Anterior cingulate cortex (tissue), 58 donors: ENCODE measurements at places on chromosomes 5 and 9.
A peak's percentile ranks its signal among the peaks of the same experiment; 100 is the strongest.

- no peak for DNase-seq
These were observed 951.9 kb upstream of the DMAC1 start for GRCh38 chr9:8751406-8751930.

DNA sequence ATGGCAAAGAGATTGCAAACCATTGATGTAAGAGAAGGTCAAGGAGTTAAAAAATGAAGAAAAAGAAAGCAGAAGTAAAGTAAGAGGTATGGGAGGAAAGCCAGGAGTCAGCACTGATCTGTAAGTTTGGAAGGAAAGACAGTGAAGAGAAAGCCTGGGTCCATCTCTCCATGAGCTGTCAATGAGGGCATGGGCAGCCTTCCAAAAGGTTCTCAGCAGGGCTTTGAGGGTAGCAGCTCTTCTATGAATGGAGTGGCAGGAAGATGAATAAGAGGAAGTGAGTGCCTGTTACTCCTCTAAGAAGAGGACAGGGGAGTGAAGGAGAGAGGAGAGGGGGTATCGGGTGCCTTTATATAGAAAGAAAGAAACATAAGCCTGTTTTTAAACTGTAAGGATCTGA, 97.1 kb downstream of the ADCY2 start:
- no peak for DNase-seq

GRCh38 chr9:19441730-19442129, 32.9 kb downstream of the ACER2 start:
- DNase-seq, result no peak

GRCh38 chr5:150601491-150602345, 38.7 kb upstream of the SYNPO start:
- DNase-seq, result no peak

DNA sequence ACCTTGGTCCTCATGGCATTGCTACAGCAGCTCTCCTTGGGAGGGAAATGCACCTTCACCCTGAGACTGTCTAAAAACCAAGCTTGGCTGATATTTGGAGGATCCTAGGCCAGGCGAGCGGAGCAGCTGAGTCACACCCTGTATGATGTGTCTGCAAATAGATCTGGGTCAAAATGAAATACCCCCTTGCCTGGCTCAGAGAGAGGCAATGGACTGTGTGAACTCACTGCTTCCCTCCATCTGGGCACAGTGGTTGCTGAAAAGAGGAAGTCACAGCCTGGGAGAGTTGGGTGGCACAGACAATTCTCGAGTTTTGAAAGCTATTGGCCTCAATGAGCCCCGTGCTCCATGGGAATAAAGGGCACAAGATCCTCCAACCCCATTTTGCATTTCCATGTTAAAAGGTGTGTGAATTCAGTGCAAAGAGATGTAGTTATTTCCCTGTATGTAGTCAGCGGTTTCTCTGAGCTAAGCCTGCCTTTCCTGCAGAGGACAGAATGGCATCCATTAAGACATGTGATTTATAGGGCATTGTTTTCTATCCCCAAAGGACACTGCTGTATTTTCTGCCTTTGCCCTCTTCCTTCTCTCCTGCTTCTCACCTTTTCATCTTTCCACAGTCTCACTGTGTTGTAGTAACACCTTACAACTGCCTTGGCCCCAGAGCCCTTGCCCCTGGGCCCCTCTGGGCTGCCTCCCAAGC, 177.2 kb downstream of the GADD45G start:
- DNase-seq, result no peak

- peak; percentile 17 for DNase-seq
These were observed 732 bp downstream of the MARCHF11 start for GRCh38 chr5:16178745-16179372.

GRCh38 chr5:43400082-43400481, 12.1 kb downstream of the CCL28 start:
- DNase-seq, result no peak

DNA sequence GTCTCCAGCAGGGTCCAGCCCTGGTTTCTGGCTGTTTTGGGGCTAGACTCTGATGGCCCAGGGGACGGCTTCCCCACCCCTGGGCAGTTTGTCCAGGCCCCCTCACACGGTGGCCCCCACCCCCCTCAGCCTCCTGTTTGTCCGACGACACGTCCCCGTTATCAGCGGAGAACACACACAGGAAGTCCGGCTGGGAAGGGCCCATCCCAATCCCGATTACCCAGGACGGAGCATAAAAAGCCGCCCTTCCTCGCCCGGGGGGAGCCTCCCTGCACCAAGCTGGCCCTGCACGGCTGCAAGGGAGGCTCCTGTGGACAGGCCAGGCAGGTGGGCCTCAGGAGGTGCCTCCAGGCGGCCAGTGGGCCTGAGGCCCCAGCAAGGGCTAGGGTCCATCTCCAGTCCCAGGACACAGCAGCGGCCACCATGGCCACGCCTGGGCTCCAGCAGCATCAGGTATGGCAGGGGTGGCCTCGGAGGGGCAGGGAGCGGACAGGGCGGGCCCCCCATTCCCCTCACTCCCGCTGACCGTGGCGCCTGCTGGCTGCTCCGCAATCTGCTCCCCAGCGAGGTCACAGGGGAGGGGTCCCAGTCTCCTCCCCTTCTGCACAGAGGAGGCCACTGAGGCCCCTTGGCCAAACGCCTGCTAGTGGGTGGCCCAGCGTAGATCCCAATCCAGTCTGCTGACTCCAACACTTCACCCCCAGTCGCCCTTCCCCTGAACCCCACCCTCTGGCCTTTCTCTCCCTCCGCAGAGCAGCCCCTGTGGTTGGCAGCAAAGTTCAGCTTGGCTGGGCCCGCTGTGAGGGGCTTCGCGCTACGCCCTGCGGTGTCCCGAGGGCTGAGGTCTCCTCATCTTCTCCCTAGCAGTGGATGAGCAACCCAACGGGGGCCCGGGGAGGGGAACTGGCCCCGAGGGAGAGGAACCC, at the start of gene EGFL7:
Gene EGFL7 (plus strand): TSS at position 261 of the 926 bp plus-strand sequence. CDS start 5,367 bp downstream, outside the sequence.
- DNase-seq, result no peak

- no peak for DNase-seq
These were observed 18.1 kb upstream of the RGMB start for GRCh38 chr5:98755406-98755805.

DNA sequence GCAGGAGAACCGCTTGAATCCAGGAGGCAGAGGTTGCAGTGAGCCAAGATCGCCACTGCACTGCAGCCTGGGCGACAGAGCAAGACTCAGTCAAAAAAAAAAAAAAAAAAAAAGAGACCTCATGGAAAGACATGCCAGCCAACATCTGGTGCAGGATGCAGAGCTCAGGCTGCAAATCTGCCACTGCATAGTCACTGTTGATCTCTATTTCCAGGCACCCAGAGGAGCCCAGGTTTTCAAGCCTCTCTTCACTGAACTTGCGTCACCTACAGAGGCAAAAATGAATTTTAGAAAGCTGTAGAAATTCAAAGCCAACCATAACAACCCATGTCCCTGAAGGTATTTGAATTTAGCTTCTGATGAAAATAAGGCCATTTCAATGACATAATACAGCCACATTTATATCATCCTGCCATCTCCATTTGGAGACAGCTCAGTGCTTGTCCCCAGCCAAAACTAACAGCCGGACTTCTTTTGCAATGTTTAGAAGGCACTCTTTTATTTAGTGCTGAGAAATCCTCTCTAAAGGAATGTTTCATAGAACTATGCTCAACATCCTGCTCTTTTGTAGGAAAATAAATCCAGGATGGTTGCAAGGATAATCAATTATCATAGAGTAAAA, 113.3 kb downstream of the SNX18 start:
- DNase-seq, result no peak

DNA sequence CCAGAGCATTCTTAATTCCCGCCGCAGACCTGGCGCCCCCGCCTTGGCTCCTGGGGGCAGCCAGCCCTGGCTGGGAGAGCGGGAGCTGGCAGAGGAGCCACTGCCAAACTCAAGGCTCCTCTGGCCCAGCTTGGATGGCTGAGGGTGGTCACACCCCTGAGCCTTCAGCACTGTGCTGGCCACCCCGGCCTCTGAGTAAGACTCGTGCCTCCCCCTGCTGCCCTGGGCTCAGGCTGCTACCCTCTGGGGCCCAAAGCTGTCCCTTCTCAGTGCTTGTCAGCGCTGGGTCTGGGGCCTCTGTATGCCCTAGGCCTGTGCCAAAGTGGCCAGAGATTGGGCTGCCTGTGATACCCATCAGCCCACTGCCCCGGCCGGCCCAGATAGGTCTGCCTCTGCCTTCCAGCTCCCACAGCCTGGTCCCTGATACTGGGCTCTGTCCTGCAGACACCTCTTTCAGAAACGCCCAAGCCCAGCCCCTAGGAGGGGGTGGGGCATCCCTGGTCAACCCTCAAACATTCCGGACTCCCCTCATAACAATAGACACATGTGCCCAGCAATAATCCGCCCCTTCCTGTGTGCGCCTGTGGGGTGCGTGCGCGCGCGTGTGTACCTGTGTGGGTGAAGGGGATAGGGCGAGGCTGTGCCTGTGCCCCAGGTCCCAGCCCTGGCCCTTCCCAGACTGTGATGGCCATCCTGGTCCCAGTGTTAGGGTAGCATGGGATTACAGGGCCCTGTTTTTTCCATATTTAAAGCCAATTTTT, 4.4 kb upstream of the PRR7 start:
- DNase-seq, result no peak

GRCh38 chr5:76861612-76862011, 11.8 kb downstream of the S100Z start:
- no peak for DNase-seq

DNA sequence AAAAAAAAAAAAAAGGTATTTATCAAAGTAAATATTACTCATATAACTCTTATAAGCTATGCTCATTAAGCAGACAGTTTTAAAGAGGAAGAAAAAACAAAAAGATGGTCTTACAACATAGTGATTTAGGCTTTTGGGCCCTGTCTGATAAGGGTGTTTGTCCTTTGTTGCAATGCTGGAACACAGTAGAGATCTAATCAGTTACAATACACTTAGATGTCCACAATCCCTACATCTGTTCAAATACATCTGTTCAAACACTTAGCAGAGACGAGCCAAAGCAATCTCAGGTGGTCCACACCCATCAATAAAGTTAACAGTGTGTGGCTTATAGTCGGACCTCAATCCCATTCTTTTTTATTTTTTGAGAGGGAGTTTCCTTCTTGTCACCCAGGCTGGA, 11.0 kb downstream of the PRXL2C start:
- no peak for DNase-seq

DNA sequence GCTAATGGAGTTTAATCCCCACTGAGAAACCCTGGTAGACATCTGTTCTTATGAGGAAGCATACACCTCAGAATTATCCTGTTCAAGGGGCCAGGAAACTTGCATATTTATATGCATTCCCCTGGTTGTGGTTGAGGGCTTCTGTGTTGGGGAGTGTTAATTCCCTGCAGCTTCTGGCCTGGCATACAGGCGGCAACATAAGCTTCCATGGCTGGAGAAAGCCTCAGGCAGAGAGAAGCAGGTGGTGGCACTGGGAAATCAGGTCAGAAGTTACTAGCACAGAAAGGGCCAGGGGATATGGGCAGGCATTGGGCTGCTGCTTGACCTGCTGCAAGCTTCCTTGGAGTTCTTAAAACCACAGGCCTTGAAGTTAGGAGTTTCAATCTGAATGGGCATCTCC, 166.1 kb upstream of the SEMA6A start:
- no peak for DNase-seq

DNA sequence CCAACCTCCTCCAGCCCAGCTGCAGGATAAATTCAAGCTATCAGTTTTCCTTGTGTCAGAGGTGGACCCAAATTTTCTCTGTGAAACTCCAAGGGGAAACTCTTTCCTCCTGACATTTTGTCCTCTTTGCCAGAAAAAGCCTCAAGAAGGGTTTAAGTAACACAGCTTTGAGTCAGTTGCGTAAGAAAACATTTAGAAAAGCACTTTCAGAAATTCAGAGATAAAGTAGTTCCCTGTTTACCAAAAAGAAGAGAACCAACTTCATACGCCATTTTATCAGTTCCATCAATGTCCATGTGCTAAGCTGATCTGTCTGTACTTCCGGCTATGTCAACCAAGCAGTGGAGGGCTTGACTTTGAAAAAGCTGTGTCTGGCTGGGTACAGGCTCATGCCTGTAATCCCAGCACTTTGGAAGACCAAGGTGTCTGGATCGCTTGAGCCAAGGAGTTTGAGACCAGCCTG, 19.9 kb upstream of the SUSD1 start:
- DNase-seq, result no peak

DNA sequence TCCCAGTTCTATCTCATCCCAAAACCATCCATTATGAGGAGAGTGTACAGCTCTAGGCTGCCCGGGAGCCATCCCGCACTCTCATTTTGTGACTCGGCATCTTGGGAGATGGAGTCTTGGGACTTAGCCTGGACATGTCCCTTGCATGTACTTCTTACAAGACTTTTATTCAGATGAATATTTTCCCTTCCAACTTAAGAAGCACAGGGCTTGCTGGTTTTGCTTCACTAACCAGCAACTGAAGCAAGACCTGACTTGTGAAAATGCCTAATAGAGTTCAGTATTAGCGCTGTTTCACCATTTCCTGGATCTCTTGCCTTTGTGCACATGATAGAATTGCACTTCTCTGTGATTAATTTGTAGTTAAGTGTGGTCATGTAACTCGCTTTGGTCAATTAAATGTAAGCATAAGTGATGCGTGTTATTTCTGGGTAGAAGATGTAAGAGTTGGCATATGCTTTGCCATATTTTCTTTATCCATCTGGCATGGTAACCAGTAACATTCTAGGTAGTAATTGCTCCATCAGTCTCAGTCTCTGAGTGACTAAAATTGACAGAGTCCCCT, 55.8 kb downstream of the PDCD1LG2 start:
- DNase-seq, result no peak

DNA sequence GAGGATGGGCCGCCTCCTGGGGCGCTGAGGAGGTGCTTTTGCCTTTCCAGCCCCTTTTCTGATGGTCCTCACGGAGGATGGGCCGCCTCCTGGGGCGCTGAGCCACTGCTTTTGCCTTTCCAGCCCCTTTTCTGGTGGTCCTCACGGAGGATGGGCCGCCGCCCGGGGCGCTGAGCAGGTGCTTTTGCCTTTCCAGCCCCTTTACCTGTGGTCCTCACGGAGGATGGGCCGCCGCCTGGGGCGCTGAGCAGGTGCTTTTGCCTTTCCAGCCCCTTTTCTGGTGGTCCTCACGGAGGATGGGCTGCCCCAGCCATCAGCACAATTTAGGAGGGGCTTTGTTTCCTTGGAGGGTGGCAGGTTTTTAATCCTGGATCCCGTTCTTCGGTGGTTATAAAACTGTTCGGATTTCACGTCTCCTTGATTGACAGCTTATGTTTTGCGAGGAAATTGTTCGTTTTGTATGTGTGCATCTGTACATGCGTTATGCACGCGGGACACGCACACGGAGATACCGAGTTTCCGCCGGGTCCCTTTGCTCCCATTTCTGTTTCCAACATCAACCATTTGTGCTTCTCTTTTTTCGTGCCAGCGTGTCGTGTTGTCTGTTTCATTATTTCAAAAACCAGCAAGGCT, 34.7 kb upstream of the SLC9A3 start:
- DNase-seq, result no peak

DNA sequence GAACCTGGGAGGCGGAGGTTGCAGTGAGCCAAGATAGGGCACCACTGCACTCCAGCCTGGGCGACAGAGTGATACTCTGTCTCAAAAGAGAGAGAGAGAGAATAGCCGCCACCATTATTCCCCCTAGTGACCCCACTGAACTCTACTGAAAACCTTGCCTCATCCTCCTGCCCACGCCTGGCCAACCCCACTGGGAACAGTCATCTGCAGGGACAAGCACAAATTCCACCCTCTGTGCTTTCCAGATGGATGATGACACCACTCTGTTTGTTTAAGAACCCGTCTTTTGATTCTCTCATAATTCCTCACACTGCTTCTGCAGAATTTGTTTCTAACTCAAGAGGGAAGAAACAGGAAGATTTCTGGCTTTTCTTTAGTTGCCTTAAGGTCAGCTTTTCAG, 12.2 kb downstream of the BHMT2 start:
- DNase-seq, result no peak
